ENCODE measurements at places on chromosomes 13 and 19.

DNA sequence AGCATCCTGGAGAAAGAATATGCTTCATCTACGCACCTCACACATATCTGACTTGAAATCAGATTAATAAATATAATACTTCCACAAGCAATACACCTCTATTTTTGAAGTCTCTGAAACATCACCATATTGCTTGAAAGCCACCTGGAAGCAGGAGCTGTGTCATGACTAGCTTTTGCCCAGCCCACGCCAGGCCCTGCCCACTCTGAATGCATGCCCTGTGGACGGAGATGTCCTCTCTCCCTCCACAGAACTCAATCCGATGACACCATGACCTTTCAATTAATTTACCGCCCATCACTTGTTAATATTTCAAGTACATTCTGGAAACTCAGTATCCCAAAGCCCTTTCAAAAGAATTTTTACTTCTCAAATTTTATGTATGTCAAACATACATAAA lies 108.0 kb downstream of the TBC1D4 start:
- DNase-seq: no peak

- DNase-seq: no peak
Measured at GRCh38 chr13:94710065-94710781, 2.1 kb downstream of the SOX21 start.

DNA sequence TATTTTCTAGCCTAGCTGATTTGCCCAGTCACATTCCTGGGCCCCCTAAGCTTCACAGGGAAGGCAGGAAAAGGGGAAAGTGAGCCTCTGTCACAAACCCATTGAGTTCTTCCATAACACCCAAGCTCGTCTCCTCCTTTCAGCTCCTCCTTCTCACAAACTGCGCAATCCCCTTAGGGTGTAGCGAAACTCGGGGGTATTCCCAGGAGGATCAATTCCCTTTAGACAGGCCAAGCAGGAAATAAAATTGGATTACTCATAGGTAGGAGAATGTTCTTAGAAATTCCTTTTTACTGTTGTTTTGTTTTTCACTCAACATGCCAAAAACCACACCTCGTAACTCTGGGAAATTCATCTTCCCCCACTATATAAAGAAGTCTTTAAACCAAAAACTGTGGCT lies 139.3 kb downstream of the IRS2 start:
- DNase-seq: no peak

- no peak for DNase-seq
Measured at GRCh38 chr13:103788061-103788652, 721.9 kb upstream of the SLC10A2 start.

DNA sequence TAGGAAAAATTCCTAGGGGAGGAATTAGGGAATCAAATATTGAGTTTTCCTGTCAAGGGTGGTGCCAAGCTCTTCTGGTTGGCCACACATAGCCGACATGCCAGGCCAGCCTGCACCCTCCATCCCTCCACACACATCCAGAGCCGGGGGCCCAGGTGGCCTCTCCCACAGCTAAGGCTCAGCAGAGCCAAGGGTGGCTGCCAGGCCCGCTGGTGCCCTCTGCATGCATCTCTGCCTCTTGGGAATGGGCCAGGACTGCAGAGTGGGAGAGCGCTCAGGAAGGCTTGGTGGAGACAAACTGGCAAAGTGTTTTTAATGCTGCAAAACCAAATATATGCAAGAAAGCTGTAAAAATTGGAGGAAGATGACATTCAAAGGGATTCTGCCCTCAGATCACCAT lies 42.7 kb upstream of the GAS6 start:
- DNase-seq: no peak

- no peak for DNase-seq
Measured at GRCh38 chr13:25886438-25887214, 165.2 kb downstream of the SHISA2 start.

GRCh38 chr13:47039106-47039505 lies 142.3 kb upstream of the HTR2A start:
- DNase-seq: no peak

DNA sequence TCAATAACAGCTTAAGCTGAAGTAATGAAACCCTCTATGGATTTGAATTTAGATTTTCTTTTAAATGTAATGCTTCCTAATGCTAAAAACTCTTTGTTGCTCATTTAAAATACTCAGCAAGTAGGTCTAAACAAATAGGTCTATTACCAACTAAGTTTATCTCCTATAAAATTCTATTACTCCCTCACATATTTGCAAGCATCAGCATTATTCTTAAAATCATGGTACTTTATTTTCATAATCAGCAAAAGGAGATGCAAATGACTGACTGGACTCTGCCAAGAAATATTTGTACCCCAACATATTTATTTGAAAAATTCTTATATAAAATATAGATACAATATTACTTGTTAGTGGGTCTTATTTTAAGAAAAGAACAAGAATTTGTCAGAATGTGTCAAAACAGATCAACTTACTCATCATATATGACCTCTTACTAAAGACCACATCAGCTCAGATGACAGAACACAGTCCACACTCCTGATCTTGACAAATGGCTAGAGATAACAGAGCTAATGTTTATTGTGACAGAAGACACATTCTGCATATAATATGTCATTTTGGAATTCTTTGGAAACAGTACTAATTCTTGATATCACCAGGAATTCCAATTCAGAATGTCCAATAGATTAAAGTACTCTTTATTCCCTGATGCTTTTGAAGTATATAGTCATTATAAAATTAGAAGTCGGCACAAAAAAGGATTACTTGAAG lies 704.6 kb upstream of the PCDH9 start:
- no peak for DNase-seq

GRCh38 chr19:7706955-7707456 lies 5.1 kb upstream of the FCER2 start:
- DNase-seq: no peak

GRCh38 chr13:85186356-85187045 lies 612.7 kb downstream of the SLITRK6 start:
- DNase-seq: no peak

- DNase-seq: no peak
Measured at GRCh38 chr13:30870049-30870884, 35.8 kb upstream of the MEDAG start.

GRCh38 chr19:49863254-49863934 lies 4.0 kb downstream of the PNKP start:
- no peak for DNase-seq

GRCh38 chr13:113650731-113651148 lies 7.3 kb downstream of the ATP4B start:
- DNase-seq: no peak

DNA sequence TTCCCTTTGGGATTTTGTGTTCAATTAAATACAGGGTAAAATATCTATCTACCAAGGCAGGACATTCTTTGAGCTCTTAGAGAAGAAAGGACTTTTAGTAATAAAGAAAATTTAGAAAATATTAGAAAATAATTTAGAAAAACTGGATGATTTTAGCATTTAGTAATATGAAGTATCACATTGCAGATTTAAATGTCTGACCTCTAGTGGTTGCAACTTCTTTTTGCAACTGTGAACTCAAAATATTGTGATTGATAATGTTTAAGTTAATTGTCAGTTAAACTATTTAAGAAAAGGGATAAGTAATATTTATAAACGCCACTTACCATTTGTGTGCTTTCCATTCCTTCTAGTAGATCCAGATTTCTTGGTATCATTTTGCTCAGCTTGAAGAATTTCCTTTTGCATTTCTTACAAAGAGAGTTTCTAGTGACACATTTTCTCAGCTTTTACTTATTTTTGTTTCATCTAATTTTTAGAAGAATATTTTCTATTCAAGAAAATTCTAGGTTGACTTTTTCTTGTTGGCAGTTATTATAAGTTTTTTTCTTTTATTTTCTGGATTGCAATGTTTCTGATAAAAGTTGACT lies 10.3 kb upstream of the POSTN start:
- DNase-seq: no peak

DNA sequence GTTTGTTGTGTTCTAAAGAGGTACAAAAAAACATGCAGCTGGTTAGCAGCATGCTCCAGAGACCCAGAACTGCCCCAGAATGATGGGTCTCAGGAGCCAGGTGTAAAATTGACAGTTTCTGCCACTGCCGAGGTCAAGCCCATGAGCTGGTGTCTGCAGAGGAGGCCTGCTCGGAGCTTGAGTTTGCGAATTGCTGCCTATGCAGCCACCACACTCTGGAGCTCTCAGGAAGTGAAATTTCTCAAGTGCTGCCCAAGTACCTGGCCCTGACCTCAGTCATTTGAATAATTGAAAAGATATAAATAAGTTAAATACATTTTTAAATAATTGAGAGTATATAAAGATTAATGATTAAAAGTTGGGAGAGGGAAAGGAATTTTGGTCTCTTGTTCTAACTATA lies 66.4 kb downstream of the ZAR1L start:
- DNase-seq: no peak

DNA sequence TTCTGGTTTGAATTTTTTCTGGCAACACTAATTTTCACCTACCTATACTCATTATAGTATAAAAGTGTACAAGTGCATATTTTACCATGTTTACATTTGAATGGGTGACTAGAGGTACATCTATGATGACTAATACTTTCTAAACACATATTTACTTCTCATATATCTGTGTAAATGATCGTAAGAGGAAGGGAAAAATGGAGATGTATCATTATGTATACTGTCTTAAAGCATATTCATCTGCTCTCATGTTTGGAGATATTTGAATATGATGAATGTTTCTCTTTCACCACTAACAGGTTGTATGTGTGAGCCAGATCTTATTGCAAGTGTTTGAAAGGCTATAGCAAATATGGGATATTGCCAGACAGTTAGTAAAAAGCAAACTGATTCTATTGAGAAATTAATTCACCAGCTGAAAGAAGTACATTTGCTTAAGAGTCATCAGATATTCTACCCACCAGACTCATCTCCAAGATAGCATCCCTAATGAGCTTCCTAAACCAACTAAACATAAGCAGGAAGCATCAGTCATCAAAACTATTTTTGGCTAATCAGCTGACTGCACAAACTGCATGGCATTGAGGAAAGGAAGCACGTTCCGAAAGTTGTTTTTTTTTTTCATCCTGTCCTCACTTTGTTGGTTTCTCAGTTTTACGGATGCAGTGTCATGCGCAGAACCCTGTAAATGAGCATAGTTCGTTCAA lies 738.2 kb downstream of the GPC5 start:
- DNase-seq: no peak

GRCh38 chr13:55199134-55199533 lies 1941.6 kb upstream of the PRR20A start:
- no peak for DNase-seq

GRCh38 chr13:91238036-91238435 lies 109.5 kb upstream of the MIR17HG start:
- no peak for DNase-seq

- peak; percentile 45 for DNase-seq
Measured at GRCh38 chr13:51764184-51765141, 39.5 kb downstream of the DHRS12 start.

- no peak for DNase-seq
Measured at GRCh38 chr19:17868669-17869068, 3.1 kb upstream of the SLC5A5 start.

DNA sequence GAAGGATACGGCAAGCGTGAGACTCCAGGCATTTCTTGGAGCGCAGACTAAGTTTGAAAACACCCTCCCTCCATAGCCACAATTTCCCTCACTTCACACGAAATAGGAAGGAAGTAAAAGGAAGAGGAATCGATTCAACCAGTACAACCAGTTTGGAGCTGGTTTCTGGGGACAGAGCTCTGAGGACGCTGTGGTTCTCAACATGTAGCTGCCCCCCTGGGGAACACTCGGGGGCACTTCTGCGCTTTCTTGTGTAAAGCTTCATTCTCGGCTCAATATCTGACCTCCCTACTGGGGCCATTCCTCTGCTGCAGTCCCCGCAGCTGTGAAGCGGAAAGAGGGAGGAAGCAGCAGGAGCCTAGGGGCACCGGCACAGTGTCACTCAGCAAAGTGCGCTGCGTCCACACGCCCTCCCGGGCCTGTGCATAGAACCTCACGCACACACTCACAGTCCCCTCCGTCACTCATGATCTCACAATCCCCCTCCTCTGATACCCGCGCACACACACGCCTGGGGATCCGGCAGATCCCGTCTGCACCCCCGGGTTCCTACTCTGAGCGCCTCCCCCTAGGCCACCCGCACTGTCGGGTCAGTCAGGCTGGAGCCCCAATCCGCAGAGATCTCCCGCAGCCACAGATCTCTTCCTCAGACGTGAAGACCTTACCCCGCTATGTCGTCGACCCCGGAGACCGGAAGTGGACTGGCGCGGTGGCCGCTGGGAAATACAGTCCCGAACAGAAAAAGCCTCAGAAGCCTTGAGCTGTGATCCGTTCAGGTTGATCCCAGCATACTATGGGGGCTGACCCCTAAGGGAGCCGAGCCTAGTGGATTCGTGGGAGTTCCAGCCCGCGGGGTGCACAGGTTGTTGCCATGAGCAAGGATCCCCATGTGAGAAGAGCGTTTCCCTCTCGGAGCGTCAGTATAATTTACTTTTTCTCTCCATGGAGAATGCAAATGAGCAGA lies at the start of gene ZNF780A:
ZNF780A (minus strand) TSS at position 703 of the 964 bp plus-strand sequence. CDS start 6,190 bp downstream, outside the sequence.
- DNase-seq: peak; percentile 68

GRCh38 chr13:99640260-99640659 lies 139.0 kb downstream of the TM9SF2 start:
- DNase-seq: no peak

- DNase-seq: no peak
Measured at GRCh38 chr19:34979819-34980640, 16.0 kb upstream of the ZNF792 start.

GRCh38 chr13:73842184-73842583 lies 292.0 kb downstream of the KLF12 start:
- no peak for DNase-seq

DNA sequence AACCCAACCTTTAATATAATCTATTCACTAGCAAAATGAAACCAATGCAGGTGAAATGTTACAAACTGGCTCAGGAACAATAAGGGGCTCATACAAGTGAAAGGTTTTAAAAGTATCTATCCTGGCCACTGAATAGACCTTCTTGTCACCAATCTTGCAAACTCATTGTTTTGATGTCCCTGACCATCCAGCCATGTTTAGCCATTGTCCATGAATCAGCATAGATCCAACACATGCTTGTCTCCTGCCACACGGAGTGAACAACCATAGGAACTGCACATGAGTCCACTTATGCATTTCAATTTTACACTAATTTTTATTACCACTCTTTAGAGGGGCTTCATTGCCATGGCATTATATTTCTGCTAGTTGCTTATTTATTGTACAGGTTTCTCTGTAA lies 331.4 kb downstream of the GPC5 start:
- no peak for DNase-seq

GRCh38 chr13:37306778-37307544 lies 201.5 kb upstream of the CSNK1A1L start:
- DNase-seq: no peak

DNA sequence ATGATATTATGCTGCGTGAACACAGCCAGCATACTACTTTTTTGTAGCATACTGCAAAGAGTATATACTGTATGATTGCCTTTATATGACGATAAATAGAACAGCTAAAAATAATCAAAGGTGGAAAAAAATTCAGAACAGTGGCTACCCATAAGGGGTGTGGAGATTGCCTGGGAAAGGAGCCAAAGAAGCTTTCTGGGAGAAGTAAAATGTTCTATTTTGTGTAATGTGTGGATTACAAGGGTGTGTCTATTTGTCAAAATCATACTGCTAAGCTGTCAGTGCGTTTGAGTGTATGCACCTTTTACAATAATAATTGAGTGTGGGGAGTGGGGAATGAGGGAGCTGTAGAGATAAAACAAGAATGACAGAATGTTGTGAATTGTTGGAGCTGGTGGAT lies 45.2 kb upstream of the MTIF3 start:
- no peak for DNase-seq

Data from activated CD4-positive, alpha-beta T cell treated with anti-CD3 and anti-CD28 coated beads, Interleukin-2, amount 50 U/mL, for 1 hour (primary cell).